ENCODE measurements at places on chromosomes 6 and 20.
A peak's percentile ranks its signal among the peaks of the same experiment; 100 is the strongest.

GRCh38 chr6:123168892-123169773 is 173.1 kb downstream of the CLVS2 start:
- H3K27me3 ChIP-seq: no peaks in the 10 kb centered on the region
- no peak overlapping the region for H3K4me3 ChIP-seq
- H3K36me3 ChIP-seq: no peaks in the 10 kb centered on the region
- H3K4me1 ChIP-seq: no peaks in the 10 kb centered on the region
- no peak for ATAC-seq
- H3K27ac ChIP-seq: no peak overlapping the region

DNA sequence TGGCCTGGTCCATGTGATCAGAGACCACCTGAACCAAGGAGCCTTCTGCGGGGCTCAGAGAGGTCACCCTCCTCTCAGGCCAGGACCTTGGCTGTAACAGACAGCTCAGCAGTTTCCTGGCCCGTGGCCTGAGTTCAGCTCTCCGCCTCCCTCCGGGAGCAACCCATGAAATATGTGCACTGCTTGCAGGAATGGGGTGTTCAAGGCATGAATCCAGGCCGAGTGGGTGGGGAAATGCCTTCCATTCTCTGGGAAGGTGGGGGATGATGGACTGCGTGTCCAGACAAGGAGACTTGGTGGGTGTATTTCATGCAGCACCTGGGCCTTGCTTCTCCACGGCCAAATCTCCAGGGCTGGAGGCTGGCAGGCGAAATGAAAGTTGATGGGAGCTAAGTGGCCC is 46.0 kb downstream of the SIRPA start:
- H3K4me3 ChIP-seq: no peak overlapping the region
- H3K36me3 ChIP-seq: no peaks in the 10 kb centered on the region
- ATAC-seq: no peak
- H3K27ac ChIP-seq: no peak overlapping the region
- H3K4me1 ChIP-seq: no peaks in the 10 kb centered on the region

GRCh38 chr6:108732091-108732870 is 115.9 kb upstream of the ARMC2 start:
- no peaks in the 10 kb centered on the region for H3K36me3 ChIP-seq
- peaks cover 3% of the 10 kb centered on the region for H3K4me1 ChIP-seq
- ATAC-seq: no peak
- no peak overlapping the region for H3K27ac ChIP-seq

GRCh38 chr20:48293671-48294070 is 508.4 kb upstream of the SULF2 start:
- no peak overlapping the region for H3K27ac ChIP-seq
- H3K4me3 ChIP-seq: no peak overlapping the region
- no peaks in the 10 kb centered on the region for H3K4me1 ChIP-seq
- no peak for ATAC-seq
- H3K27me3 ChIP-seq: peaks cover 33% of the 10 kb centered on the region

GRCh38 chr6:159031846-159032245 is 12.9 kb downstream of the TAGAP start:
- H3K27me3 ChIP-seq: no peaks in the 10 kb centered on the region
- H3K36me3 ChIP-seq: peaks cover 22% of the 10 kb centered on the region
- peaks cover 4% of the 10 kb centered on the region for H3K4me1 ChIP-seq
- H3K27ac ChIP-seq: no peak overlapping the region

GRCh38 chr6:36422714-36423100 is 19.9 kb downstream of the PXT1 start:
- peaks cover 12% of the 10 kb centered on the region for H3K4me1 ChIP-seq
- peak; percentile 4 for ATAC-seq
- H3K4me3 ChIP-seq: peak overlapping the region; percentile 87
- H3K27me3 ChIP-seq: no peaks in the 10 kb centered on the region

DNA sequence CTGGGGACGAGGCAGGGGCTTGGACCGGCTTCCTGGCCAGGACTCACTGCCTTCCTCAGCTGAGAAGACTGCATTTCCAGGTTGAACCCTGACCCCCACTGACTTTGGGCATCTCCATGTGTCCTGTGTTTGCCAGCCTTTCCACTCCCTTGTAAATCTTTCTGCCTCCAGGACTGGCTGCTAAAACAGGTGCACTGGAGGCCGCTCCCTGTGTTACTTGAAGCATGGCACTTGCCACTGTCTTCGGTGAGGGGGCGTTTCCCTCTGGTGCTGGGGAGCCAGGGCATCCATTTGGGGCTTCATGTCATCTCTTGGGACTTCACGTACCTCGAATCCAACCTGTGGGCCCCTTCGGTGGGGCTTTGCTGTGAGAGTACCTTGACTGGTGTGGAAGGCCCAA is 6.7 kb upstream of the RBM38 start:
- H3K27me3 ChIP-seq: no peaks in the 10 kb centered on the region
- no peak overlapping the region for H3K4me3 ChIP-seq
- H3K27ac ChIP-seq: peak overlapping the region; percentile 25
- ATAC-seq: no peak
- H3K4me1 ChIP-seq: peaks cover 6% of the 10 kb centered on the region
- peaks cover 31% of the 10 kb centered on the region for H3K36me3 ChIP-seq

DNA sequence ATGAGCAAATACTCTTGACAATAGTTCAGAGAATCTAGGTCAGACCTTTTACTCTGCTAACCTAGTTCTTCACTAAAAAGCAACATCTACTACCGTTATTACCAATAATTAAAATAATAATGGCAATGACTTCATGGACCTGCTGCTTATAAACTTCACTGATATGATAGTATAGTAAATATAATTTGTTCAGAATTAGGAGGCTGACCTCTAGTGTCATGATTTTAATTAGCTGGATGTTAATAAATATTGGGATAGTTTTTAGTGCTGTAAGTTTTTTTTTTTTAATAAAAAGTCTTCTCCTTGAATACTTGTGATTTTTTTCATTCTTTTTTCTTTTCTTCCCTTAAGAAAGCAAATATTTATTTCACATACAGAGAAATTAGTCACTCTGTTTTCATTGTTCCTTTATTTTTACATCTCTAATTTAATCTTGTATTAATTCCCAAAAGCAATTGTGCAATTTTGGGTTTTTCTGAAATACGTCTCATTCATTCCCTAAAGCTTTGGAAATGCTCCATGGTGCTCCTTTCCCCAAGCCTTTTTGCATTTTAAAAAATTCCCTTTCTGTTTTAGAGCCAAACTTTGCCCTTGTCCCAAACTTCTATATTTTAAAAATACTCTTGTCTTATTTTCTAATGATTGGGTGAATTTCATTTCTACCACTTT is 46.6 kb upstream of the UST start:
- peak overlapping the region; percentile 76 for H3K4me3 ChIP-seq
- H3K27me3 ChIP-seq: peaks cover 3% of the 10 kb centered on the region
- no peaks in the 10 kb centered on the region for H3K36me3 ChIP-seq

GRCh38 chr6:95286874-95287273 is 290.5 kb upstream of the MANEA start:
- H3K27ac ChIP-seq: no peak overlapping the region
- no peak for ATAC-seq
- H3K27me3 ChIP-seq: peaks cover 7% of the 10 kb centered on the region
- no peak overlapping the region for H3K4me3 ChIP-seq
- H3K36me3 ChIP-seq: no peaks in the 10 kb centered on the region

DNA sequence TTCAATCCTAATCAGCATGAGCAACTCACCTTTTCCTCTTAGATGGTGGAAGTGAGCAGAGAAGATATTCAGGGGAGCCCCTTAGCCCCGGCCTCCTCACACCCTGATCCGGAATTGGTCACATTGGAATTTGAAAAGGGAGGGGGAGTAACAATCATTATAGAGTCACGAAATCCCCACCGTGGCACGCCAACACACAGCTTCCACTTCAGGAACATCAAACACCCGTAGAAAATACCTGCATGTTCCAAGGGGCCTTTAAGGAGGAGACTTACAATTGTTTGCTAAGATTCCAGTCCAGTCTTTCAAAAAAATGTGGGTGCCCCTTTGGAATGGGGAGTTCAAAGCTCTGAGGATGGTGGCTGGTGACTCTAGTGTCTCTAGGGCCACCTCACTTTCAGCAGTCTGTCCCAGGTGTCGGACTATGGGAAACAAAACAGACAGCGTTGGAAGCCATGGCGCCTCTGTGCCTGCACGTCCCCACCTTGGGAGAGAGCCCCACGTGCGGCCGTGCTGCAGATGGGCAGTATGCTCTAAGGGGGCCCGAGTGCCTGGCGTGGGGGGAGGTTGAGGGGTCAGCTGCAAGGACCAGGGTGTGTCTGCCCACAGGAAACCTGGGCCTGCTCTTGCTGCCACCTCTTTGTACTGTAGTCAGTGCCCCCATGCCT is 2.4 kb downstream of the CD93 start:
- no peaks in the 10 kb centered on the region for H3K36me3 ChIP-seq
- peaks cover 3% of the 10 kb centered on the region for H3K27me3 ChIP-seq
- ATAC-seq: no peak
- H3K4me1 ChIP-seq: no peaks in the 10 kb centered on the region

GRCh38 chr6:50030350-50030749 is 8.6 kb upstream of the DEFB110 start:
- no peaks in the 10 kb centered on the region for H3K36me3 ChIP-seq
- no peak for ATAC-seq
- no peaks in the 10 kb centered on the region for H3K4me1 ChIP-seq

GRCh38 chr6:113433335-113433991 is 423.7 kb upstream of the MARCKS start:
- H3K27ac ChIP-seq: no peak overlapping the region
- no peak overlapping the region for H3K4me3 ChIP-seq
- no peak for ATAC-seq
- no peaks in the 10 kb centered on the region for H3K36me3 ChIP-seq

DNA sequence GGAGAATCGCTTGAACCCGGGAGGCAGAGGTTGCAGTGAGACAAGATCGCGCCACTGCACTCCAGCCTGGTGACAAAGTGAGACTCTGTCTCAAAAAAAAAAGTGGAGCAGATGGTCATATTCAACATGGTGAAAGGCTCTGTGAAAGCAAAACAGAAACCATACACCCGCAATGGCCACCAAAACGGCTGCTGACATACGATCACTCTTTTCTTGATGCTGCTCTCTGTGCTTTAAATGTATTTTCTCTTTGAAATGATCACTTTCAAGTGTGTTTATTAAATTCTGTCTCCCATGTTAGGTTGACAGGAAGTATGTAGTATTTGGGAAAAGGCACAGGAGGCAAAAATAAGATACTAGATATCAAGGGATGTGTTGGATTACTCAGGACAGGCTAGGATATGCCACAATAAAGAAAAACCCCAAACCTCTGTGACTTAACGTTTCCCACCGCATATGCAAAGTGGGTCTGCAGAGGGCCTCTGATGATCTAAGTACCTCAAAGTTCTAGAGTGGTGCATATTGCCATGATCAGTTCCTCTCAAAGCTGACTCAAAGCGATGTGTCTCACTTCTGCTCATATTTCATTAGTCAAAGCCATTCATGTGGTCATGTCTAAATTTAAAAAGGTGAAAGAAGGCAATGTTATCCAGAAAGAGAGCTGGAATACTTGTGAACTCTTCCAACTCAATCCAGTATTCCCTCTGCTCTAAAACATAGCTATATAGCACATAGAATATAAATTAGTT is 155.1 kb upstream of the SOX4 start:
- peak overlapping the region; percentile 90 for H3K27ac ChIP-seq
- ATAC-seq: peak; percentile 93

DNA sequence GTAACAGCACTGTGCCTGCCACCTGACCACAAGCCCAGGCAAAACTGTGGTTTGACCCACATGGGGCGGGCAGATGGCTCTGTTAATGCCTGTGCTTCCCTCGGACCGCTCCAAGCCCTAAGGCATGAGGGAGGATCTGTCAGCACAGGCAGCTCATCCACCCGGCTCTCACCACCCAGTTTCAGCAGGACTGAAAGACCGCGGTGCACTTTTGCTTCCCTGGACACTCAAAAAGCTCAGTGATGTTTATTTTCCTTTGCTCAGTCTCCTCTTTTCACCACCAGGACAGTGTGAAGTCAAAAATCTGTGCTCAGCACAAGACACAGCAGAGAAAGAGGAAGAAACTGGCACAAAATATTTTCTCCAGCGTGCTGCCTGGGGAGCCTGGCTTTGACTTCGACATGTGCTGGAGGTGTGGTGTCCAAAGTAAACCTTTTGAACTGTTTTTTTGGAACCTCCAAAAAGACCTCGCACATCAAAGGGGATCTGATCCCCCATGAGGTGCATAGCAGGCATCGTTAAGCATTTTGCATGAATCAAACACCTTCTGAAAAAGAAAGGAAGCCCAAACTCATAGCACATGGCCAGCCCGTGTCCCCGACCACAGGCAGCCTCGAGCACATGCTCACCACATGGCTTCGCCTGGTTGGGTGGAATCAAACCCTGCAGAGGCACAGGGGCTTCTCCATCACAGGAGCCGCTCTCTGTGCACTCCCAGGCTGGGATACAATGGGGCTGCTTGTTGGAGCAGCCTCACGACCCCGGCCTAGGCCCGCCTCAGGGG is 441.7 kb upstream of the JARID2 start:
- no peak overlapping the region for H3K27ac ChIP-seq
- H3K27me3 ChIP-seq: no peaks in the 10 kb centered on the region
- peaks cover 7% of the 10 kb centered on the region for H3K4me1 ChIP-seq
- H3K36me3 ChIP-seq: no peaks in the 10 kb centered on the region
- ATAC-seq: no peak

DNA sequence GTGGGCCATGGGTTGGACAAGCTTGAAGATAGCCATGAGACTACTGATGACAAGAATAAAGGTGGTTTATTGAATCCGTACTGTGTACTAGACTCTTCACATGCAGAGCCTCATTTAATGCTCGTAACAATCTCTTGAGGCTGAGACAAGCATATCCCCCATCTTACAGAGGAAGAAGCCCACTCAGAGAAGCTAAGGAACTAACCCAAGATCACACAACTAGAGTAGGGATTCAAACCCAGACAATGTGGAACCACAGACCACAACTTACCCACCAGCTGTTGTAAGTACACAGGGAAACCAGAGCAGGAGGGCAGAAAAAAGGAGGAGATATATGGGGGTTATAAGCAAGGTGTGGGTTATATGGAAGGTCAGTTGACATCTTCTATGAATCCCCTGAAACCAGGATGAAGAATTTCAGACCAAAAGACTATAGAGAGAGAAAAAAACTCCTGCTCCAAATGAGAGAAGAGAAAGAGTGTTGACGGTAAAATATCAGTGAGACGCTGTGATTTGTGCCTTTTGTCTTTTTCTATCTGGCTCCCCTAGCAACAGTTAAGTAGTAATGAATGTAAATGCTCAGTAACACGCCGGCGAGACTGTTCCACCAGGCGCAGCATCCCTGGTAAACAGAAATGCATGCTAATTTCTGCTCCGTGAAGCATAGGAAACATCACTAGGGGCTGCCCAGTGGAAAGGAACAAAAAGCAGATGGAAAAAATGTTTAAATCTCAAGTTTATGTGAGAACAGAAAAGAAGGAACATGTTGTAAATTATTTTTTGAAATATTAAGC is 80.1 kb upstream of the SLC22A16 start:
- peak overlapping the region; percentile 9 for H3K27ac ChIP-seq
- ATAC-seq: no peak
- no peaks in the 10 kb centered on the region for H3K27me3 ChIP-seq
- peaks cover 29% of the 10 kb centered on the region for H3K4me1 ChIP-seq

DNA sequence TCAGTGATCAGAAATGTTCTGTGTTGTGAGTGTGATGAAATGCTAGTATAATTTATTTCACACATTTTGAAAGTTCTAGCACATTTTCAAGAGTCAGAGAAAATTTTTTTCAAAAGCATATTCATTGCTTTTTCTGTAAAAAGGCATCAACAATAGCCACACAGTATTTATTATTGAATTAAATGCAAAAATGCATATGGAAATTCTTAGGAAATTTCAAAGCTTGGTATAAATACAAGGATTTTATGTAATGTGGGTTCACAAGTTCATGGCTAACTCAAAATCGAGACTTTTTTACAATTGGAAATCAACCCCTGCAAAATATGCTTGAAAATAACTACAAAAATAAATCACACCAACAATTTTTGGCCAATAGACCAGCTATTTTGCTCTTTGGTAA is 302.0 kb upstream of the ECI2 start:
- H3K36me3 ChIP-seq: no peaks in the 10 kb centered on the region
- peaks cover 10% of the 10 kb centered on the region for H3K27me3 ChIP-seq
- no peak for ATAC-seq
- no peaks in the 10 kb centered on the region for H3K4me1 ChIP-seq
- H3K27ac ChIP-seq: no peak overlapping the region
- H3K4me3 ChIP-seq: no peak overlapping the region

All from activated T-helper 17 cell treated with anti-CD3 and anti-CD28 coated beads, Interleukin-2, amount 50 U/mL, for 72 hours (primary cell).